Mammary epithelial cell (primary cell): ENCODE measurements at places on chromosomes 4 and X.

DNA sequence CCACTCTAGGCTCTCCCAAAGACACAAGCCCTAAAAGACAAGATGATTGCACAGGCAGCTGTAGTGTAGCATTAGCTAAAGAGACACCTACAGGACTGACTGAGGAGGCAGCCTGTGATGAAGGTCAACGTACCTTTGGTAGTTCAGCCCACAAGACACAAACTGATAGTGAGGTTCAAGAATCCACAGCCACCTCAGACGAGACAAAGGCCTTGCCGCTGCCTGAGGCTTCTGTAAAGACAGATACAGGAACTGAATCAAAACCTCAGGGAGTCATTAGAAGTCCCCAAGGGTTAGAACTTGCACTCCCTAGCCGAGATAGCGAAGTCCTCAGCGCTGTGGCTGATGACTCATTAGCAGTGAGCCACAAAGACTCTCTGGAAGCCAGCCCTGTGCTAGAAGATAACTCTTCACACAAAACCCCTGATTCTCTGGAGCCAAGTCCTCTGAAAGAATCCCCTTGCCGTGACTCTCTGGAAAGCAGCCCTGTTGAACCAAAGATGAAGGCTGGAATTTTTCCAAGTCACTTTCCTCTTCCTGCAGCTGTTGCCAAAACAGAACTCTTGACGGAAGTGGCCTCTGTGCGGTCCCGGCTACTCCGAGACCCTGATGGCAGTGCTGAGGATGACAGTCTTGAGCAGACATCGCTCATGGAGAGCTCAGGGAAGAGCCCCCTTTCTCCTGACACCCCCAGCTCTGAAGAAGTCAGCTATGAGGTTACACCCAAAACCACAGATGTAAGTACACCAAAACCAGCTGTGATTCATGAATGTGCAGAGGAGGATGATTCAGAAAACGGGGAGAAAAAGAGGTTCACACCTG, 306.3 kb downstream of the ANK2 start:
- DNase-seq: peak; percentile 95

- no peak for DNase-seq
These were observed 590.0 kb downstream of the FSTL5 start for GRCh38 chr4:161573836-161574235.

GRCh38 chr4:121679267-121679666, 17.5 kb downstream of the ANXA5 start:
- DNase-seq: no peak

DNA sequence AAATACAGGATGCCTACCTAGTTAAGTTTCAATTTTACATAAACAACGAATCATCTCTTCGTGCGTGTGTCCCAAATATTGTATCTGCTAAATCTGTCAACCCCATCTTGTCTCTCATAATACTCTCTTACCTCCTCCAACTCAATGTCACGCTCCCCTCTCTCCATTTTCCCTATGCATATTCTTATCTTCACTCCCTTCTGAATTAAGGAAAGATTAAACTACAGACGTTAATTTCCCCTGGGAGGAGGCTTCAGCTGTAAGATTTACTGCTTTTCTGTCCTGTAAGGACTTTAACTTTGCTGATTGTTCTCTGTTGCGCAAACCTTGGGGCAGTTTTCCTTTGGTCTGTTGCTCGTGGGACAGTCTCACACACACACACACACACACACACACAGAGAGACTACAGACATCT, 455 bp upstream of the ABCB7 start:
- DNase-seq: peak; percentile 3

DNA sequence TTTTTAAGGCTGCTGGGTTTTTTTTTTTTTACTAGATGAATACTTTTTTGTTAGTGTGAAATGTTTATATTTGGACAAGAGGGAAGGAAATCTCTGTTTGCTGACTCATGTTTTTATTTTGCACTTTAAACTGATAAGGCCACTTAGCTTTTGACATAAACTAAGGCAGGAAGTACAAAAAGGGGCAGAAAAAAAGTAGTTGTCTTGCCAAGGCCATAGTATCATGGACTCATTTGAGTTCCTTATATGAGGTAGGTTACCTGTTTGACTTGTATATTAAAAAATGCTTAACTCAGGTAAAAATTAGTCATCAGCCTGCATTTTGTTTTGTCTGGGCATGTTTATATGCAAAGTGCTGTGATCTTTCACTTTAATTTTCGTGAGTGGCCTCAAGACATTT, 26.0 kb downstream of the SMAD1 start:
- DNase-seq: peak; percentile 81

DNA sequence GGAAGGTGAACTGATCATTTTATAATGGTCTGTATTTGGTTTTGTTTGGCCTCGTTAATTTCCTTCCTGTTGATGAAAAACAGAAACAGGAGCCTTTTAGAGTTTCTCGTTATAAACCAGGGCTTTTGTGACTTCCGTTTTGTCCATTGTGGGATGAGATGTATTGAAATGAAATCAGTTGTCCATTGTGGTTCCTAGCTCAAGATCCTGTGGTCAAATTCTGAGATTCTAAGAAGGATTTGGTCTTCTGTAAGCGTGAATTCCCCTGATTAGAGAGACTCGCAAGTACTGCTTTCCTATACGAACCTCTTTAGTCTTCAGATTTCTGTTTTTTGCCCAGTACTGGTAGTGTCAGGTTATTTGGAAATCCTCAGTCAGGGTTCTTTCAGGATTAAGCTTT, 101.7 kb downstream of the RAPGEF2 start:
- no peak for DNase-seq

DNA sequence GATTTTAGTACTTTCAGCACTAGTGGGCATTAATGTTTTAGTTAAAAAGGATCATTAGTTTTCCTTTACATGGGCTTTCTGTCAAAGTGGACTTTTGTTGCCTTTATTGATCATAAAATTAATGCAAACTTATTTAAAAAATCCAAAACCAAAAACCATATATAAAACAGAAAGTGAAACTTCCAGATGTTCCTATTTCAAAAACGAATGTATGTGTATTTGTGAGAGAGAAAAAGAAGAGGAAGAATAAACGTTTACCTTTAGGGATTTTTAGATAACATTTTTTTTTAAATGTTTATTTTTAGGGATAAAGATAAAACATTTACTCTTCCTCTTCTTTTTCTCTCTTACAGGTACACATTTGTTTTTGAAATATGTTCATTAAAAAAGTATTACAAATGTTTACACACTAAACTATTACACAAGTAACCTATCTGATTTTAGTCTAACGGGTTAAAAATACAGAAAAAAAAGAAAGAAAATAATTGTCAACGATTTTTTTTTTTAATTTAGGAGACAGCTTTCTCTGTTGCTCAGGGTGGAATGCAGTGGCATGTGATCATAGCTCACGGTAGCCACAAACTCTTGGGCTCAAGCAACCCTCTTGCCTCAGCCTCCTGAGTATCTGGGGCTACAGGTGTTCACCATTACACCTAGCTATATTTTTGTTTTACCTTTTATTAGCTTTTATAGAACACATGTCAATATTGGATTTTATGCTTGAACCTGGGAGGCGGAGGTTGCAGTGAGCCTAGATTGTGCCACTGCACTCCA, 16.8 kb upstream of the COX18 start:
- DNase-seq: no peak
